Vagina (tissue), 2 donors: ENCODE measurements at places on chromosomes 7 and 10. TPM values are rescaled to one million over a fixed set of nuclear protein-coding genes. Genes with fewer than 3 reads are reported as not detected.

DNA sequence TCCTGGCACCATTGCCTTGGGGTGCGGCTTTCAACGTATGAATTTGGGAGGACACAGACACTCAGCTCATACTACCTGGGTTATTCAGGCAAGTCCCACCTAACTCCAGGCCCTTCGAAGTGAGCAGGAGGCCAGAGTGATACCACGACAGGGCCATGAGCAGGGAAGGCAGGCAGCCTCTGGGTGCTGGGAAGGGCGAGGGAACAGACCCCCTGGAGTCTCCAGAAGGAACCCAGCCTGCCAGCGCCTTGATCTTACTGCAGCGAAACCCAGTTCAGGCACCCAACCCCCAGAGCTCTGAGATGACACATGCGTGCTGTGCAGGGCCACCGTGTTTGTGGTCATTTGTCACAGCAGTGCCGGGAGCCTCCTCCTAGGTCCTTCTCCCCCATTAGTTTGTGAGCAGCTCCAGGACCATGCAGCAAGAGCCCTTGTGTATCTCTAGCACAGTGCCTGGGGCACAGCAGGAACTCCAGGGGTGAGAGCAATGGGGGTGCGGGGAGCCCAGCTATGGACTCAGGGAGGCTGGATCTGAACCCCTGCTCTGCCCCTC is 7.7 kb upstream of the INSIG1 start:
- no peak for DNase-seq

DNA sequence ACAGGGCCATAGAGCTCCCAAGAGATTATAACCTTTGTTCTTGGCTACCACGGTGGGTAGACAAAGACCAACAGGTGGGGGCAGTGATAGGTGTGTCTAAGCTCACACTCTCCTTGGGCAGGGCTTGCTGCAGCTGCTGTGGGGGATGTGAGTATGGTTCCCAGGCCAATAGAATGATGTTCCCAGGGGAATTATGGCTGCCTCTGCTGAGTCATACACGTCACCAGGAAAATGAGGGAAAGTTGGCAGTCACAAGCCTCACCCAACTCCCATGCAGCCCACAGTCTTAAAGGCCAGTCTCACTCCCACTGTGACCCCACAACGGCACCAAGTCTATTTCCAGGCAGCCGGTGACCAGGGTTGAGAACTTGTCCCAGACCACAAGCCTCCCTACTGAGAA is 453.4 kb upstream of the PODXL start:
- peak; percentile 42 for DNase-seq

DNA sequence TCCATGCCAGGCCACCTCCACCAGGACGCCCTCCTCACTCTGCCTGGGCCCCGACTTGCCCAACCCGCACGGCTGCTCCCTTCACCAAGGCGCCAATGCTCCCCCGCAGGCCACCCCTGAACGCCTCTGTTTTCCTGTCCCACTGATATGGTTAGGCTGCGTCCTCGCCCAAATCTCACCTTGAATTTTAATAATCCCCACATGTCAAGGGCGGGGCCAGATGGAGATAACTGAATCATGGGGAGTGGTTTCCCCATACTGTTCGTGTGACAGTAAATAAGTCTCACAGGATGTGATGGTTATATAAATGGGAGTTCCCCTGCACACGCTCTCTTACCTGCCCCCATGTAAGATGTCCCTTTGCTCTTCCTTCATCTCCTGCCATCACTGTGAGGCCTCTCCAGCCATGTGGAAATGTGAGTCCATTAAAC is 29.8 kb downstream of the RSU1 start:
- no peak for DNase-seq

DNA sequence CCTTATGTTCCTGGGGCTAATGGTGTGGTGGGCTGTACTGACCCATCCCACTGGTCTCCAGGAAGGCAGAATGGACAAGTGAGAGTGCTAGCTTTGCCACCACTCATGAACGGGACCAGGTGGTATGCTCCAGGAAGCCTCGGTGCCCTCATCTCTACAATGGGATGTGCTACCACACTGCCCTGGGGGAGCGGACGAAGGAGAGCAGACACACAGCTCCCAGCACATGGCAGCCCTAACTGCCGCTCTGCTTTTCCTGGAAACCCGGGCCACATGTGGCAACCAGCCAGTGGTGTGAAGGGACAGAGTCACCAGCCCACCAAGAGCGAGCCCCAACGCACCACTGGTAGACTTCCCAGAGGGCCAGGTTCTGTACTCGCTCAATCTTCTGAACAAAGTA is 35.8 kb downstream of the PARP12 start:
- no peak for DNase-seq

GRCh38 chr10:111126077-111126476 is 49.2 kb downstream of the ADRA2A start:
- no peak for DNase-seq

GRCh38 chr7:25994433-25994994 is 157.5 kb upstream of the NFE2L3 start:
- no peak for DNase-seq

DNA sequence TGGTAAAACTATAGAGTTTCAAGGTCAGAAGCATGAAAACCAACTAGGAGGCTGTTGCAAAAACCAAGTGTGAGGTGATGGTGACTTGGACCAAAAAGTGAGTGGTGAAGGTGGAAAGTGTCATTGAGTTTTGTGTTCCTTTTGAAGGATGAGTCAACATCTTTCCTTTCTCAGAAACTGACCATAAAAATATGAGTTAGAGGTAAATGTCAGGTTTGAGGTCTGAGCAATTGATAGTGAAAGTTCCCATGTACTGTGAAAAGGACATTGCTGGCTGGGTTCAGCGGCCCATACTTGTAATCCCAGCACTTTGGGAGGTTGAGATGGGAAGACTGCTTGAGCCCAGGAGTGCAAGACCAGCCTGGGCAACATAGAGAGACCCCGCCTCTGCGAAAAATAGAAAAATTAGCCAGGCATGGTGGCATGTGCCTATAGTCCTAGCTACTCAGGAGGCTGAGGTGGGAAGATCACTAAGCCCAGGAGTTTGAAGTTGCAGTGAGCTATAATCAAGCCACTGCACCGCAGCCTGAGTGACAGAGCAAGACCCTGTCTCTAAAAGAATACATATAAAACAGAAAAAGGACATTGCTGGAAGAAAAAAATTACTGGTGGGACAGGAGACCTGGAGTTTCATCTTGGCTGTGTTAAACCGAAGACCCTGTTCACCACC is 89.3 kb upstream of the ARID5B start:
- no peak for DNase-seq

DNA sequence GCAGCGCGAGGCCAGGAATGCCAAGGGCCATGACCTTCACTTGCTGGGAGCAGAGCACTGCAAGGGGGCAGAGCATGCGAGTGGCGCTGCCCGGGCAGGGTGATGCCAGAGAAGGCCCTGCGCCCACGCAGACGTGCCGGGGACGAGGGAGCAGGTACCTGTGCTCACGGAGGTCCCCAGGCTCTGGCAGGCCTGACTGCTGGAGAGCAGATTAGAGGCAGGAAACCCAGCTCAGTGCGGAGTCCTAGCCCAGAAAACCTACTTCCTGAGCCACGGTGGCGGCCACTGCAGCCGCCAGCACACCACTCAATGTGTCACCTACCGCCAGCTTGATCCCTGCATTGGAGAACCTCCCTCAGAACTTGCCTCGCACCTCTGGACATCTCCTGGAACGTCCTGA is 148.4 kb downstream of the MAD1L1 start:
- DNase-seq = no peak

DNA sequence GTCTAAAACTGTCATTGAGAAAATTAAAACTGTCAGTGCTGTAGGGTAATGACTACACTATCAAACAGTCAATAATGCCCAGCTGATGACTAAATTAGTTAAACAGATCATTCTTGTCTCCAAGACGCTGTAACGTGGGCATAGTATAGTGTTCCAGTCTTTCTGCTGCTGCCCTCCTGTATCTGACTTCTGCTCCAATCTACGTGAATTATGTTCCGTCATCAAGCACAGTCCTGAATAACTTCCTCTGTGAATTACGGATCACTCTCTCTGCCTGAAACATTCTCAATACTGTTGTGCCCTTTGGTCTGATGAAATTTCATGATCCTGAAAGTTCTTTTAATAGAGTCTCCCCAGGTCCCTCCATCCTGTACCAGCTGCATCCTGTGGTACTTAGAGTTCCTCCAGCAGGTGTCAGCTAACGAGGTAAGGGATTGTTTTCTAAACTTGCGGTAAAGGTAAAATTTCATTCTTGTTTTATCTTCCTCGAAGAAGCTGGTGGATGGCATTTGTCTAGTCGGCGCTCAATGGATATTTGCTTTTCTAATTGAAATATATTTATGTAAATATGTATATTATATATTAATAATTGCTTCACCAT is 393.5 kb upstream of the ADARB2 start:
- no peak for DNase-seq

GRCh38 chr7:140541513-140542227 is 62.4 kb upstream of the MKRN1 start:
- no peak for DNase-seq

DNA sequence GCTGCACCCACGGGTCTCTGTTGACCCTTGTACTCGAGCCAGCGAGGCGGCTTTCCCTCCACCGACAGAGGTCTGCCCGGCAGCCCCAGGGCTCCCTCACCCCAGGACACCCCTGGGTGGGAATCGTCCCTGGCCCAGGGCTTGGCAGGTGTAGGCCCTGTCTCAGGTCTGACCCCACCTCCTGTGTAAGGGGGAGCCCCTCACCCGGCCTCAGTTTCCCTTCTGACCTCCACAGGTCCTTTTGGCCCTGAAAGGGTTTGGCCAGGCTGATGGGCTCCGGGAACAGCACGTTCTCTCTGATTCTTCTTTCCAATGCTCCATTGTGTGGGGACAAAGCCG is 25.0 kb upstream of the ELFN1 start:
- DNase-seq = no peak

DNA sequence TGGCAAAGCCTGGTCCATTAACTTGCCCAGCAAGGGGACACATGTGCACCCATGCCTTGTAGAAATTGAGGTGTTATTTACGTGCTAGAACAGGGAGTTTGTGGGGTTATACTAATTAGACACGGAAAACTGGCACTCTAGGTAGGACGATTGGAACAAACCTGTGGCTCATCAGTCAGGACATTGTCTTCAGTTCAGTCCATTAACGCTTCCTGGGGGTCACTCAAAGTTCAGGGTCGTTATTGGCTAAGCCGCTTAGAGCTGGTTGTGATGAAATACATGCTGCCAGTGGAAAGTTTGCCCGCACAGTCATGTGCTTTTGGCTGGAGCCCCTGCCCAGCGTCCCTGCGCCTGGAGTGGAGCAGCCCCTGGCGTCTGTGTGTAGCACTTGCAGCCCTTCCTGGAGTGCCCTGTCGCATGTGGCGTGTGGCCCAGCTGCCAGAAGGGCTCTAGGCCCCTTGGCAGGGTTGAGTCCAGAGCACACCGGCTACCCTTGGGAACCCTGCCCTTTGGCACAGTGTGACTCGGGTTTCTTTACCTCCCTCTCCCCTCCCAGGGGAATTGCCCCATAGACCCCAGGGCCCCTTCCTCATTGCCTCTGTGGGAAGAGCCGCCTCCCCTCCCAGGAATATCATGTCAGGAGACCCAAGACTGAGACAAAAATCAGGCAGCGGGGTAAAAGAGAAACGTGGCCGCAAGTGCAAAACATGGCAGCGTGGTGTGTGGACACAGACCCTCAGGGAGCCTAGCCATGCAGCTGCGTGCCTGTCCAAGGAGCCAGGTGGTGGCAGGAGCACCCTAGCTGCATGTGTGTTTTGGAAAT is 9.8 kb downstream of the ZNF775 start:
- DNase-seq = no peak

DNA sequence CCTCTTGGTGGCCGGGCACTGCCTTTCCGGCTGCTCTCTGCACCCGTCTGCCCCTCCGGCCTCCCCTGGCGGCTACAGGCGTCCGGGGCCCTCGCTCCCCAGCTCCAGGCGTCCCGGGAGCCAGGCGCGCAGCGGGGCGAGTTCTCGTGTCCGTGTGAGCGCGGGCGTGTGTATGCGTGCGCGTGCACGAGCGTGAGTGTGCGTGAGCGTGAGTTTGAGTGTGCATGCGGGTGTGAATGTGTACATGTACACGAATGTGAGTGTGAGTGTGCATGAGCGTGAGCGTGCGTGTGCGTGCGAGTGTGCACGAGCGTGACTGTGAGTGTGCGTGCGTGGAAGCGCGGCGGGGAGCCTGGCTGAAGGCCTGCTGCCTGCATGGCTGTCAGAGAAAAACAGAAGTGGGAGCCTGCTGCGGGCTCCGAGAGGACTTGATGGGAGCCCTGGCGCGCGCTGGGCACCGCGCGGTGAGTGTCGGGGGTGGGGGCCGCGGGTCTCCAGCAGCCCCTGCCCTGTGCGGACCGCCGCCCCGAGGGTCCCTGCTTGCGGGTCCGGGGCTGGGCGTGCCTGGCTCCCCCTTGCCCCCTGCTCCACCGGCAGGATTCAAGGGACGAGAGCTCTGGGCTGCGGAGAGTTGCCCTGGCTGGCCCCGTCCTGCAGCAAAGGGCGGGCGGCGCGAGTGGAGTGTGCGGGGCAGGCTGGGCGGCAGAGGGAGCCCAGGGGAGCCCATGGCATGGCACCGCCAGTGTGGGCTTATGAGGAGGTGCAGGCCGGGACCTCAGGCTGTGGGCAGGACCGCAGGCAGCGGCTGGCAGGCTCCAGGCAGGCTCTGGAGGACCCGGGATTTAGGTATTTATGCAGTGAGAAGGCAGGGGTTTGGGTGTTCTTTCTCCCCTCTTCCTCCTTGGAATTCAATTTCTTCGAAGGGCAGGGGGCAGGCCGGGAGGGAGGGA is 75.8 kb upstream of the EN2 start:
- no peak for DNase-seq

GRCh38 chr7:101688183-101688831 is 59.2 kb upstream of the MYL10 start:
- no peak for DNase-seq

DNA sequence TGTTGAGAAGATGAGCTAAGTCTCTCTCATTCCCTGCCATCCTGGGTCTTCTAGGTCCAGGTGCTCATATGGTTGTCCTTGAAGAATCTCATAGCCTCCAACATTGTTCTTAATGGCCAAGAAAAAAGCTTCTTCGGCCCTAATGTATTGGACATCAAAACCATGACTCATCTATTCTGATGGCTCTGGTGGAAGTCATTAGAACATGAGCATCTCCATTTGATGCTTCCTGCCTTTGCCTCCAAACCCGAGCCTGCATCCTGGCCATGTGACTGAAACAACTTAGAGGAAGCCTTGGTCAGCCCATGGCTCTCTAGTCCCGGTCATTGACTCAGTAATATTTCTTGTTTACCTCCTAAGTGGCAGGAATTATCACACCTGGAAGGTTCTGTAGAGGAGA is 264.1 kb upstream of the FZD8 start:
- no peak for DNase-seq

GRCh38 chr10:456486-456885 is 233.0 kb downstream of the DIP2C start:
- DNase-seq = no peak

GRCh38 chr10:48444266-48444665 is 137.8 kb downstream of the MAPK8 start:
- DNase-seq = no peak

UBE2D4 gene
- 25.5 TPM for total RNA-seq

WAPL gene
- 26.5 TPM for total RNA-seq

ZNF736 gene
- total RNA-seq = 11.3 TPM

NEBL gene
- total RNA-seq = 55.2 TPM

NUTM2D gene
- total RNA-seq = 3.7 TPM

MMD2 gene
- not detected for total RNA-seq

CFAP70 gene
- 1.5 TPM for total RNA-seq

STRIP2 gene
- 0.49 TPM for total RNA-seq

HTR5A gene
- not detected for total RNA-seq

ZNF488 gene
- not detected for total RNA-seq

VWA2 gene
- 2.9 TPM for total RNA-seq

TMEM270 gene
- total RNA-seq = not detected

THNSL1 gene
- 2.0 TPM for total RNA-seq

CACNA2D1 gene
- total RNA-seq = 16.9 TPM

LEP gene
- 7.4 TPM for total RNA-seq

C10orf62 gene
- not detected for total RNA-seq
